ENCODE measurements at places on chromosomes 12 and 14.
A peak's percentile ranks its signal among the peaks of the same experiment; 100 is the strongest.

- no peak for DNase-seq
These were observed 27.0 kb downstream of the IL26 start for GRCh38 chr12:68198507-68199086.

DNA sequence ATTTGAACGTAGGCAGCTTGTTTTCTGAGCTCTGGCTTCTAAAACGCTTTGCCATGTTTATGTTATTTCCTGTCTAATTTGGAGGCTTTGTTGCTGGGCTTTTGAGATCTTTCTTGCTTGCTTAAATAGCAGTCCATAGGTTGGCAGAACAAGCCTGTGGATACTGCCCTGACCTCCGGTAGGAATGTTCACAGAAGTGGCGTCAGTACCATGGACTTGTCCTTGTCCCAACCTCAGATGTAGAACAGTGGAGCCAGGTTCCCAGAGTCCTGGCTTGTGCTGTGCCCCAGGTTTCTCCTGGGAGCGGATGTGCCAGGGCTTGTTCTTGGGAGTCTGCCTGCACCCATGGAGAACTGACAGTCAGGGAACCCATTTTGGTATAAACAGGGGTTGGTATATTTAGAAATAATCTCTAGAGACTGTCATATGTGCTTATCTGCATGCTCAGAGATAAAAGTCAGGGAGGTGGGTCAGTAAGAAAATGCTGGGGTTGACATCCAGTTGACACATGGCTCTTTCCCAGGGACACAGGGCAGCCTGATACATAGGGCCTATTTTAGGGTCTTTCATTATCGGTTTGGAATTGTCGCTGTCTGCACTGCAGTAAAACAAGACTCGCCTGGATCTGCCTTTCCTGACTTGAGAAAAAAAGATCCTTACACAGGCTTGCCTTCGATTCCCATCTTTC, 22.9 kb downstream of the CACNA1C start:
- no peak for DNase-seq

- no peak for DNase-seq
These were observed 718.0 kb downstream of the C12orf50 start for GRCh38 chr12:87311206-87311605.

- no peak for DNase-seq
These were observed 163.9 kb upstream of the FRMD6 start for GRCh38 chr14:51487848-51488247.

DNA sequence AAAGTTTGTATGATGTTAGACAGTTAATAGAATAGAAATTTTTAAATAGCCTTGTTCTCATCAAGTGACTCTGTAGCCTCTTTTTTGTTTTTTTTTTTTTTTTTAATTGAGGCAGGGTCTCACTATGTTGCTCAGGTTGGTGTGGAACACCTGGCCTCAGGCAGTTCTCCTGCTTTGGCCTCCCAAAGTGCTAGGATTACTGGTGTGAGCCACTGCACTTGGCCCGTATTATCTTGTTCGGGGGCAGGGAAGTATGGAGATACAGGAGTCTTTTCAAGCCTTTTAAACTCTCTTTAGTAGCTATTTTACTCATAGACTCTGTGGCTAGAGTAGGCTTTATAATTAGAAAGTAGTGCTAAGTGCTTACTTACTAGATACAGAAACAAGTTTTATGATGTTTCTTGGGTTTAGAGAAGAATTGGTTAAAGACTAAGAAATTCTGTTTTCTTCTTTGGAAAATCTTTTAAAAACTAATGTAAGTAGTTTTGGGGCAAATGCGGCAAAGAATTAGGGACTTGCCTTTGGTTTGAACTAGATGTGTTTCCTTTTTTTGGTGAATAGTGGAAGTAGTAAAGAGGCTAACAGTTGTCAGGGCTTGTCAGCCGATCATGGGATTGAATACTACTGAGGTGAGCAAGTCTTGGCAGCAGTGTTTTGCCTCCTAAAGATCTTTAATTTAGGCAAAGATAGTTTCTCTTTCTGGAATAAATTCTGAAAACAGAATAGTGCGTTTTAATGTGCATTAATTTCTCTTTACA, 31.3 kb downstream of the FBXO34 start:
- DNase-seq: no peak

DNA sequence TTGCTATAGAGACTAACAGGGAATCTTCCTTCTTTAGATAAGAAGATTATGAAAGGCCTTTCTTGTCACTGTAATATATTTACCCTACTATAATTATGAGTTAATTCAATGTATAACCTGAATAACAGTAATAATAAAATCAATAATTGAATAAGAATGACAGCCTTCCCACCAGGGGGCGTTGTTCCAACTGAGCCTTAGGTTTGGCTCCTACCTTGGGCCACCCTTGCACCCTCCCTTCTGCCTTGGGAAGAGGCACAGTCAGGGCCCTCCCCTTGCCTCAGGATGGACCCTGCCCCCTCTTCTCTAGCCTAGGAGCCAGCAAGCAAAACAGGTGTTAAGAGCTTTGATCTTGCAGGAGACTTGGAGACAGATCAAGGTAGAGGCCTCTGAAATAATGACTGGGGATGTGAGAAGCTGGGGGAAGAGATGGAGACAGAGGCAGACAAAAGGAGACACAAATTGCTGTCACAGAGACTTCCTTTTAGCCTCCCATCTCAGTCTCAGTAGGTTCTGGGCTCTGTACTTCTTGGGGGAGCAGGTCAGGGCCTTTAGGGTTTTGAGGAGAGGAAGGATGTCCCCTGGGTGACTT, 40.1 kb upstream of the CISTR start:
- DNase-seq: peak; percentile 4

- DNase-seq: no peak
These were observed 130.6 kb downstream of the RALGAPA1 start for GRCh38 chr14:35678403-35679028.

DNA sequence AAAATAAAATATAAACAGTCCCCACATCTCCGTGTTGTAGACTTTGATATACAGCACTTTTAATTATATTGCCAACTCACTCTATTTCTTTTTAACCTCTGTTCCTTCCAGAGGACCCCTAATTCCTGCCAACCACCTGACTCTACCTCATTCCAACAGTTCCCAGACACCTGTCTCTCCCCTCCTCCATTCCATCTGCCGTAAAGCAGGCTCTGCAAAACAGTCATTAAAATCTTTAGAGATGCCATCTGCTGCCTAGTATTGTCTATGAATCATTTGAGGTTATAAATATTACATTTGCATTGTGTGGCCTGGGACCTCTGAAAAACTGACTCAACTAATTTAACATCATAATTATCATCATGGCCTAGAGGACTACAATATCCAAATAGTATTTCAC, 148.8 kb upstream of the DCN start:
- DNase-seq: no peak

GRCh38 chr12:13373803-13374202, 177.3 kb downstream of the EMP1 start:
- DNase-seq: no peak

DNA sequence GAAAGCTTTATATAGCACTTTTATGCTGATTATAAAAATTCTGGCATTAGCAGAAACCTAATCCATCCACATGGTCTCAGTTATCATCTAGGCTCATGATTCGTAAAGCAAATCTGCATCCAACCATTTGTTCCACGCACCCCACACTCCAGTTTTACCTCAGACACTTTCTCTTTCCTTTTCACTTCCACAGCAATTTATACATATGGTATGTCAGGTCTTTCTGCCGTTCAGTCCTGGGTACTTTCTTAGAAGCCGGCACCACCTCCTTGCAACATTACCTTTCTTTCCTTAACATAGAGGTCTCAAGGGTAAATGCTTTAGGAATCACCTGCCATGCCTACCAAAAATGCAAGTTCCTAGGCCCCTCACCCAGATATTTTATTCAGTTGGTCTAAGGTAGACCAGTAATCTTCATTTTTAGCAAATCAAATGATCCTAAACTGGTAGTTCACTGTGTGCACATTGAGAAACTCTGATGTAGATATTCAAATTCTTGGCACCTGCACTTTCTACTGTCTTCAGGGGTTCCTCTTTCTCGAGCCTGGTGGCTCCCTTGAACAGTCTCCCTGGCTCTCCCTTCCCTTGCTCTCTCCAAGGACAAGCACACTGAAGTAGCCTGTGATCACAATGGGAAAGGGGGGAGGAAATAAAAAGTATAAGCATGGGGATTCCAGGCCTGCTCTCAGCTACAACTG, 2.8 kb upstream of the KRAS start:
- no peak for DNase-seq

- no peak for DNase-seq
These were observed 149.9 kb downstream of the KIF26A start for GRCh38 chr14:104288272-104288671.

- no peak for DNase-seq
These were observed 201.0 kb upstream of the DIO3 start for GRCh38 chr14:101360054-101360911.

- DNase-seq: no peak
These were observed 58.9 kb upstream of the HMGA2 start for GRCh38 chr12:65765436-65765813.

GRCh38 chr14:38078393-38078792, 129.3 kb upstream of the SSTR1 start:
- DNase-seq: peak; percentile 34

DNA sequence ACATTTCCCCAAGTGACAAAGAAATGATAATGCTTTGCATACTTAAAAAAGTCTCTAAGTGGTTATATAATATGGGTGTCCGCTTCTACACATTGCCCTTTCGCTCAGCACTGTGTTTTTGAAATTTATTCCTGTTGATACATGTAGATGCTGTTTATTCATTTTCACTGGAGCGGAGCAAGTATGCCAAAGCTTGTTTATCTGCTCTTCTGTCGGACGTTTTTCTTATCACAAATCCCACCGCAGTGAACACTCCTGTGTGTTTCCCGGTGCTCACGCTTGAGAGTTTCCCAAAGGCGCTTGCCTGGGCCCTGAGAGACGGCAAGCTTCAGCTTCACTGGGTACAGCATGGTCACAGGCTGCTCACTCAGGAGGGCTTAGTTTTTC, 50.2 kb downstream of the TPCN1 start:
- DNase-seq: no peak

GRCh38 chr12:106073179-106073578, 65.6 kb downstream of the NUAK1 start:
- DNase-seq: no peak

DNA sequence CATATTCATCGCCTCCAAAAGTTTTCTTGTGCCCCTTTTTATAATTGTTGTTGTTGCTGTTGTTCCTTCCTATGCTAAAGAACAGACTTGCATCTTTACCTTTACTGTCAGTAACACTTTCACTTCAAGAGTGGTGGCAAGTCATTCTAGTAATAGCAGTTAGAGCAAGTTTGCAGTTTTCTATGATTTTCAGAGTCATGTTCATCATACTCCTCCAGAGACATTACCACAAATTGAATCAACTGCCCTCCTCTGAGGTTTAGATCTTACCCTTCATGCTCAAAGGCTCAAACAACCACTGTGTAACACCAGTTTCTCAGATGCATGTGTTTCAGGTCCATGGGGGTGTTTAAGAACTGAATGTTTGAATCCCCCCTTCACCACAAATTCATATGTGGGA, 763.4 kb downstream of the LRFN5 start:
- no peak for DNase-seq

DNA sequence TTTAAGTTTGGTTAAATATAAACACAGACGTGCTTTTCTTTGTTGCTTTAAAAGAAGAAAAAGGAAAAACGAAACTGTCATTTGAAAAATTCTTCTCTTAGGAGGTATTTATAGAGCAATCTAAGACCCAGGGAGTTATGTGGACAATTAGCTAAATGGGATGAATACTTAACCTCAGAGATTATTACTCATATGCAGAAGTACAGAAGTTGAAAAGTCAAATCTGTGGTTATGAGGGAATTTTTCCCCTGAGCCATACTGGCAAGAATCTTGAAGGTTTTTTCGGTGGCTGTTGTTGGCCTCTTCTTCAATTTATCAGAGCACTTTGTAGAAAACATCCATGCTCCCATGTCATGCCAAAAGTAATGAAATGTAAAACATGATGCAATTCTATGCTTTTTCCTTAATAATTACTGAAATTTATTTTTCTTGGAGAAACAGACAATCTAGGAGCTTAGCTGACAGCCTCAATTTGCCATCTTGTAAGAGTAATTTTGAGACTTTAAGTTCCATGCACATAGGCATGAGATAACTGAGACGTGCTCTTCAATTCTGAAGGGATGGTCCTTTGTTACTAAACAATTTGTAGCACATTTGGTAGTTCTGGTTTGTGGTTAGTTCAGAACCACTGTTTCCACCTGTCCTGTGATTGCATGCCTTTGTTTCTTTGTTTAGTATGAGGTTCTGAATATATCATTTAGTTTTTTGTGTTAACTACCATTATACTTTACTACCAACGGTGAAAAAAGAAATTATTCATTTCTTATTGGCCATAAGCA, 126.6 kb downstream of the BCAT1 start:
- no peak for DNase-seq

GRCh38 chr12:67803278-67803993, 154.9 kb downstream of the DYRK2 start:
- no peak for DNase-seq

GRCh38 chr14:36515105-36515593, 4.9 kb downstream of the NKX2-1 start:
- DNase-seq: no peak

DNA sequence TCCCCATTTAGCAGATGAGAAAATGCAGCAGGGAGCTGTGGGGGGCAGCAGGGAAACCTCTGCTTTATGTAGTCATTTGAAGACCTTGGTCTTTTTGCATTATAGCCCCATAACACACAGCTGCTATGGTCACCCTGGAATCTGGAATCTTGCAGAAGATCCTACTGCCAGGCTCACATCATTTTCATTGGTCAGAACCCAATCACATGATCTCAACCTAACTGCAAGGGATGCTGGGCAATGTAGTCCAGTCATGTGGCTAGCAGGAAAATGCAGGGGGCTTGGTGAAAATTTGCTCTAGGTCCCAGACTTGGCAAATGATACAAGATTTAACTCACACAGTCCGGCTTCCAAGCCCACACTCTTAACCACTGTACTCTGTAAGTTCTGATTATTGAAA, 1028.7 kb downstream of the AACS start:
- DNase-seq: no peak

GRCh38 chr12:132312516-132312915, 16.9 kb downstream of the GALNT9 start:
- no peak for DNase-seq

Measured in activated CD4-positive, alpha-beta T cell treated with anti-CD3 and anti-CD28 coated beads, Interleukin-2, amount 50 U/mL, for 4 hours (primary cell).